ENCODE measurements at places on chromosomes 7 and 10.

DNA sequence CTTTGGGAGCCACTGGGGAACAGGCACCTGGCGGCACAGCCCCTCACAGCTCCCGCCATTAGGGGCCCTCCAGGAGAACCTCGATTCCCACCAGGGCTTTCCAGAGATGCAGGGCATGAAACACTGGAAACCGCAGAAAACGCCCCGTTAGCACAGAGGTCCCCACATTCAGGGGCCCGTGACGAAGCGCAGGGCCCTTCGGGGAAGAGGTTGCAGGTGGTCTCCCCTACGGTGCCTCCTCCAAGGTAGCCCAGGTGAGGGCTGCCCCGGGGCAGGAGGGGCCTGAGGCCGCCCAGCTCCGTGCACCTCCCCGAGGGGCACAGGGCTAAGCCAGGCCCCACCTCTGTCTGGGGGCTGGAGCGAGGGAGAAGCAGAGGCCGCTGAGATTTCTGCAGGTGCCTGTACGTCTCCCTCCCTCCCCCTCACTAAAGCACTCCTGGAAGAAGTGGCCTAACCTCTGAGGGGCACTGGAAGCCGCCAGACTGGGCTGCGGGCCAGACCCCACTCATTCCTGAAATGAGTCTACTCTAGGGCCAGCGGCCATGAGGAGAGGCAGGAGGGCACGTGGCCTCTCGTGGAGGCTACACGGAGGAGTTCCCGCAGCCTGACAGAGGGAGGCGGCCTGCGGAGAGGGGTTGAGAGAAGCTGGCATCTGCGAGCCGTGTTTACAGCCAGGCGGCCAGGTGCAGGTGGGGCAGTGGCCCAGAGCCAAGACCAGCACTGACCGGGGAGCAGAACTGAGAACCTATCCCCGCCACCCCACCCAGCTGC, 6.9 kb downstream of the PDGFA start:
- DNase-seq: no peak

GRCh38 chr7:34075523-34076370, 170.4 kb downstream of the BMPER start:
- DNase-seq: no peak

DNA sequence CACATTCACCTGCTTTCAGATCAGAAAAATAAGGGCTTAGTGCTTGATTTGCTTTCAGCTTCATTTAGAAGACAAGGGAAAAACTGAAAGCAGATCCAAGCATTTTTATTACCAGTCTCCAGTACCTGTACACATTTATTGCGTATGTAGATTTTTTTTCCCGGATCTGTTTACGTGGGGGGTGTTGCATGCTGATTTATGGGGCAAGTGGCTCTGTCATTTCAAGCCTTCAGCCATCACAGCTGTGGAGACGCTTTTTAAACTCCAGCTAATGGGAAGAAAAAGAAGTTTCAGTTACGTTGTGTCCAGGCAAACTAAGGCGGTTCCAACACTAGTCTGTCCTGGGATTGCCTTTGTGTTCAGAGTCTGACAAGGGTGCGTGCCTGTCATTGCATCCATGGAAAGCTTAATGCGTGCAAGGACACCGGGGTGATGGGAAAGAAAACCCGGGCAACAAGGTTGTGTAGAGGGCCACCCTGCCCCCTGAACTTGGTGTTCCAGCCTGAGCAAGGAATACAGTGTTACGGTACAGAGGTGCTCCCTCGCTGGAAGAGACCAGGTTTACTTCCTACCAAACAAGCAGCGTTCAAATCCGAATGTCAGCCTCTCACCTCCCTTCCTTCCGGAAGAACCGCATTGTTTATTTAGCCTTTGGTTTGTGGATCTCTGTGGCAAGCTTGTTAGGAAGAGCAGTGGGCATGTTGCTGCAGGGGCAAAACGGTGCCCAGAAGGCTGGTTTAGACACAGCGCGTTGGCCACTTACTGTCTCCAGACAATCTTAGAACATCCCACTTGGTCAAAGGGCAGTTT, 128.2 kb downstream of the FGFR2 start:
- no peak for DNase-seq

DNA sequence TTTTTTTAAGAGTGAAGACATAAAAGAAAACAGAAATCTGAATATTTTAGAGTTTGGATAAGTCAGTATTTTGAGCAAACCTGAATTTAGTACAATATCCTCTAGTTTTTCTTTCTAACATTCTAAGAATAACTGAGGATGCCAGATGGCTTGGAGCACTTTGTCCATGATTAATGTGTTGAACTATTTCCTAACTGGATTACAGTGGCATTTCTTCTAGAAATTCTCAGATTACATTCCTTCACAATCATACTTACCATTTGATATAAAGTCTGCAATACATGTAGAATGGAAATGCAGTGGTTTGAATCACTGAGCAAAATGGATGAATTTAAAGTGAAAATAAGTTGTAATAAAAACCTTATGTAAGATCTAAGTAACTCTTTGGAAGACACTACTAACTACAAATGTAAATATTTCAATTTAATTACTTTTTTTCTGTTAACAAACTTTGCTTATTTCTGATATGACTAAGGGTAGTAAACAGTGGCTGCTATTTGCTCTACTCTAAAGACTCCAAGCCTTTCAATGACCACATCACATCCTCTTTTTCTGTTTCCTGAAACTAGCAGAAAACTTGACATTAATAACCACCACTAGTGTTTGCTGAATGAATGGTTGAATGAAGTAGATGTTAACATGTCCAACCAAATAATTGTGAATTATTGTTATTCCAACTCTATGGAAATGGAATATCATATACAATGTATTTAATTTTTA, 102.8 kb downstream of the PRKG1 start:
- no peak for DNase-seq

- no peak for DNase-seq
These were observed 354.2 kb downstream of the GFRA1 start for GRCh38 chr10:115918812-115919211.

DNA sequence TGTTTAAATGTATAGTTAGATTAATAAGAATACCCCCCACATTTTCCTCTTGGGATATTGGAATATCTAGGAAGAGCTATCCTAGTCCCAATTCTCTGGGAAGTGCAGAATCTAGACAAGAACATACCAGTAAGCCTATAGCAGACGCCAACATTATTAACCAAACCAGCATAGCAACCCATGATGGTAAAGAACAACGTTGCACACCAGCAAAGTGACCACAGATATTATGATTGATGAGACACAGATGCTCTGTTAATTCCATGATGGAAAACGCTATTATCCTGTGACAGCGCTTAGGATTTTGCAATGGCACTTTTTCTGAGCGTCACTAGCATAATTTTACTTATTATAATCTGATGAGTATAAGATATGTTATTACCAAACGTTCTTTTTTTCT, 603.1 kb upstream of the PCDH15 start:
- DNase-seq: no peak

- no peak for DNase-seq
These were observed 1291.2 kb downstream of the XPNPEP1 start for GRCh38 chr10:108632144-108632543.

- DNase-seq: no peak
These were observed 59.3 kb upstream of the NMT2 start for GRCh38 chr10:15227611-15228372.

Measured in activated CD8-positive, alpha-beta memory T cell treated with anti-CD3 and anti-CD28 coated beads for 48 hours (primary cell).